Activated CD4-positive, alpha-beta T cell treated with anti-CD3 and anti-CD28 coated beads, Interleukin-2, amount 50 U/mL, for 1 hour (primary cell): ENCODE measurements at places on chromosomes 2 and 18.

DNA sequence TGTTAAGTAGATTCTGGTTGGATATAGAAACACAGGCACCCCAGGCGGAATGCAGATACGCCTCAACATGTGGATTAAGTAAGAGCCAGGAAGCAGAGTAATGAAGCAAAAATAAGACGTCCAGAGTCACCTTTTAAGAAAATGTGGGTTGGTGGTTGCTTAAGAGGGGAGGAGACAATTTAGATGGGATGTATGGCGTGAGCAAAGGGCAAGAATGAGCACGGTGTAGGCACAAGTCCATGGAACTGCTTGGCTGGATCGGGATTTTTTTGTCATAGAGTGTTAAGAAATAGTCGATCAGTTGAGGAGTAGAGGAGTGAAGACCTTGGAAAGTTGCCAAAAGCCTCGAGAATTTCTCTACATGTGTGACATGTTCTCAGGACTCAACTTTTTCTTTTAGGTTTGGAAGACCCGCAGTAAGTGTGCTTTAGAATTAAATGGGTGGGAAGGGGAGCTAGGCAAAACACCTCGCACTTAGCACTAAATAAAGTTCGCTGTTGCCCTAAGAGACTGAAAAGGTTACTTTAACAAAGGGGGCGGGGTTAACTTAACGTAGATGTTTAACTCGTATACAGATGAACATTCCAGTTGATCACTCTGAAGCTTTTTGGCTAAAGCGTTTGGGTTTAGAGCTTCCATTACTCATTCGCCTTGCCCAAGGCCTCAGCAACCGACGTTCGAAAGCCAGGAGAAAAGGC is 716 bp upstream of the SLC39A10 start:
- no peak for DNase-seq

GRCh38 chr18:79071503-79072210 is 2.5 kb downstream of the ATP9B start:
- no peak for DNase-seq

DNA sequence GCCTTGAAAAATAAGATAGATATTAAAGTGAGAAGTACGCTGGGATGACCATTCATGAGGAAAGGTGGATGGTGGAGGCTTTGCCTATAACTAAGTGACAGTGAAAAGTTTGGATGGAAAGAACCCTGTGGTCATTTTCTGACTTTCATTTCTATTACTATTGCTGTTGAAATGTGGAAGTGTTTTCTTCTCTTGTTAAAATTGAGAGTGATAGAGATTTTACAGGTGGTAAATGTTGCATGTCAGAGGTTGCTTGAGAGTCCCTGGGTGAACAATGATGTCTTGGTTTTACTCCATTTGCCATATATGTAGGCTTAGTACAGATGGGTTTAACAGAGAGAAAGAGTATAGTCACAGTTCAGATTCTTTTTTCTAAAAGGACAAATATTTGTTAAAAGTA is 18.4 kb downstream of the NCOA1 start:
- DNase-seq: no peak

DNA sequence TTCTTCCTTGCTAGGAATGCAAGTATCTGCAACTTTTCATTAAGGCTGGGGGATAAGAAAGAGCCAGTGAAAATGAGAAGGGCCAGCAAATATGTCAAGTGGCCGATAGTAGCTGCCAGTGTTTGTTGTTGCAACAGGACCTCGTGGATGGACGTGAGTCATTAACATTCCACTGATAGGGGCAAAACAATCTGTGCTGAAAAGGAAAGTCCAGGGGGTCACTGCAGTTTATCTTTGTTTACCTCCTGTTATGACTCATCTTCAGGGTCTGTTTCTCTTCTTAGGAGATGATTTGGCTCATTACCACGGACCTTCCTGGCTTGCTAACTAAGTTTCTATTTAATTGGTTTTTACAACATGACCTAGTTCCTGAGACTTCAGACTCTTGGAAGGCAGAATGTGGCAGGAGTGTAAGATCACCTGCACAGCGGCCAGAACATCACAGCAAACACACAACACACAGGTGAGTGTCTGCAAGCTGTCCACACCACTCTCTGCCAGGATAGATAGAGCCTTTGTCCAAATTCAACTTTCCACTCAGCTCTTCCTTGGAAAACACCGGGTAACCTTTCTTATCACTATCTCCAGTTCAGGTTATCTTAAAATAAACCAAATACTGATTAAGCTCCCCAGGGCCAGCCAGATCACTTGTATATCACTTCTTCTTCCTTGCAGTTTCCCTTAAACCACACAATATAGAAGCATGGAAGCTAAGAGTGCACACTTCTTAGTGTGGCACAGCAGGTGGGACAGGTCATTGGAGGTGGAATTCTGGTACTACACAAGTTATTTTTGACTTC is 157.5 kb upstream of the LMAN1 start:
- no peak for DNase-seq

- DNase-seq: no peak
These were observed 10.0 kb downstream of the HK2 start for GRCh38 chr2:74843899-74844298.

DNA sequence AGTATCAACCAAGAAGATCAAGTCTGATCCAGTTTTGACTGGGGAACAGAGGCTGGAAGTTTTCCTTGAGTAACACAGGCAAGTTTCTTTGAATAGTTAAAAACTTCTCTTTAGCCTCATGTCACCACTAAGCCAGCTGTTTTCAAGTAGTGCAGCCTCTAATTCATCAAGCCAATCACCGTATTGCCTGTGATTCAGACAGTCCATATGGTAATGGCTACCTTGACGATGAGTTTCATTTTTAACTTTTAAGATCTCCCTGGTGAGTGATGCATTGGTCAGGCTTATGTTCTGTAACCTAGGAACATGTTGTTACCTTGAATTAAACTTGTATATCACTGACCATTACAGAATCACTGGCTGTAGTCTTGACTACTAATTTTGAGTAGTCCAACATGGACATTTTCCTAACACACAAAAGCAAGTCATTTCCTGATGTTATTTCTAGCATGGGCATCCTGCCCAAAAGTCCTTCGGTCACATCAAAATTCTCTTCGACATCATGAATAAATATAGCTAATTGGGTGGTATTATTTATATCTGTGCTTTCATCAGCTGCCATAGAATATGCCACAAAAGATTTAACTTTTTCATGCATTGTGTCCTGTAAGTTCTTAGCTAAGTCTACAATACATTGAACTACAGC is 238.8 kb upstream of the GCFC2 start:
- no peak for DNase-seq

DNA sequence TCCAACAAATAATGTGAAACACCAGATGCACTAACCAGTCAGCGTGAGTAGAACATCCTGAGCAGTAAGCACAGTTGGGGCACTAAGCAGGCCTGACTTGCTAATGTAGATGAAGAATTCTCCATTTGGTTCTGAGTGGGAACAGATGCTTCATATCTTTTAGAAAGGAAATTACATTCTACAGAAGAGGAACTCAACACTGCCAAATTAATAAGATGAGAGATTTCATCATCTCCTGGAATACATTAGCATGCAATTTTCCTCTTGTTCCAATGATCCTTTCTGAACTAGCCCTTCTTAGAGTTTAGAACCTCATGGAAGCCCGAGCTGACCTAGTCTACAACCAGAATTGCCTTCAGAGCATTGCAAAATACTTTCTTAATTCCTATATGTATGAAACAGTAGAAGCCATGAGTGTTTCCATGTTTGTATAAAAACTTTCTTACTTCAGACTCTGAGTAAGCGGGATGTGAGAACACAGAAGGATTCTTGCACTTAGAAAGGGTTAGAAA is 34.8 kb downstream of the COL5A2 start:
- DNase-seq: no peak

DNA sequence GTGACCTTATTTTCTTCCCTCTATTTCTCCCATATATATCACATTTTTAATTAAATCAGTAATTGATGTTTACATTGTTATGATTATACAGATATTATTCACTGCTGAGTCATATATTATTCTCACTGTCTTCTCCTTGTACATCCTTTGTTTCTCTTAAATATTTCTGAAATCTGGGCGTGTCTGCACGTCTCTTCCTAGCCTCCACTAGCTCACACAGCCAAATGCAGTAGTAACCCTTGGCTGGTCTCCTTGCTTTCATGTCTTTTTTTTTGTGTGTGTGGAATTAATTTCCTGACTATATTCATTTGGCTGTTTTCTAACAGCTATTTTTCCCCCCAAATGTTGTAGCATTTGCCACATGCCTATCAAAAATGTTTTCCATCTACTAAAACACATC is 15.8 kb downstream of the CCNYL1 start:
- no peak for DNase-seq

GRCh38 chr2:13128139-13128538 is 411.4 kb downstream of the TRIB2 start:
- DNase-seq: no peak

- DNase-seq: no peak
These were observed 27.2 kb downstream of the PXDN start for GRCh38 chr2:1717113-1717512.
